ENCODE measurements at places on chromosomes 5 and 9.

GRCh38 chr5:160174780-160175437, 54.4 kb upstream of the FABP6 start:
- no peak overlapping the region for H3K27ac ChIP-seq
- no peak overlapping the region for H3K4me3 ChIP-seq
- H3K36me3 ChIP-seq, result no peaks in the 10 kb centered on the region
- DNase-seq, result no peak

DNA sequence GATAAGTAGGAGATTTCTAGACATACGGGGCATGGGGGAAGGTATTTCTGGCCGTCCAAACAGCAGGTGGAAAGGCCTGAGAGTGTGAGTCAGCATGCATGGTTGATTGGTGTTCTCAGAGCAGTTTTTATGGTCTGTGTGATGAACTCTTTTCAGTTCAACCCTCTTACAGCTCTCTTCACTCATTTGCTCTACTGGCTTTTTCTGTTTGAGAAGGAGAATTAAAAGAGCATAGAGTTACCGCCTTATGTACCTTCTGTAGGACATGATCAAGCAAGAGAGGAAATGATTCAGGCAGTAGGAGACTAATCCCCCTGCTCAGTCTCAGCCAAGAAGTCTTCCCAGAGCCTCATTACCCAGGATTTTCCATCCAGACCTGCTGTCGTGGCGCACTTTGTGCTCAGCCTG, 92.4 kb downstream of the PRDM6 start:
- no peaks in the 10 kb centered on the region for H3K36me3 ChIP-seq
- H3K4me1 ChIP-seq, result no peaks in the 10 kb centered on the region
- DNase-seq, result no peak
- no peak overlapping the region for H3K4me3 ChIP-seq
- H3K27ac ChIP-seq, result no peak overlapping the region
- H3K27me3 ChIP-seq, result no peaks in the 10 kb centered on the region

GRCh38 chr5:65191554-65192135, 290.1 kb downstream of the ADAMTS6 start:
- H3K4me1 ChIP-seq, result no peaks in the 10 kb centered on the region
- H3K27me3 ChIP-seq, result no peaks in the 10 kb centered on the region
- DNase-seq, result no peak
- no peak overlapping the region for H3K27ac ChIP-seq
- H3K4me3 ChIP-seq, result no peak overlapping the region
- H3K36me3 ChIP-seq, result peaks cover 3% of the 10 kb centered on the region

GRCh38 chr5:66596636-66597182, 516 bp downstream of the MAST4 start:
- peak overlapping the region; percentile 89 for H3K4me3 ChIP-seq
- peaks cover 79% of the 10 kb centered on the region for H3K27me3 ChIP-seq
- no peaks in the 10 kb centered on the region for H3K36me3 ChIP-seq
- H3K4me1 ChIP-seq, result peaks cover 15% of the 10 kb centered on the region
- DNase-seq, result peak; percentile 18

DNA sequence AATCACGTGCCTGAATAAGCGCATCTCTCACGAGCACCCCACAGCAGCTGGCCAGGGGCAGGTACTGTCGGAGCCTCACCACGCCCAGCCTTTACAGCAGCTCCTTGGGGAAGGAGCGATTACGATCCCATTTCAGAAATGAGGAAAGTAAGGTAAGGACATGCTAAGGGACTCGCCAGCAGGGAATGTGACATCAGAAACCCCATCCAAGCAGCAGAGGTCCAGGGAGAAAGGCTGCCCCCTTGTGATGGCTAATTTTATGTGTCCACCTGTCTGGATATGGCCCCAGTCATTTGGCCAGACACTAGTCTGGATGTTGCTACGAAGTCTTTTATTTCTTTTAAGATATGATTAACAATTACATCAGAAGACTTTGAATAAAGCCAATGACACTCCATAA, 77.3 kb downstream of the UBE2QL1 start:
- H3K36me3 ChIP-seq, result no peaks in the 10 kb centered on the region
- DNase-seq, result peak; percentile 45

DNA sequence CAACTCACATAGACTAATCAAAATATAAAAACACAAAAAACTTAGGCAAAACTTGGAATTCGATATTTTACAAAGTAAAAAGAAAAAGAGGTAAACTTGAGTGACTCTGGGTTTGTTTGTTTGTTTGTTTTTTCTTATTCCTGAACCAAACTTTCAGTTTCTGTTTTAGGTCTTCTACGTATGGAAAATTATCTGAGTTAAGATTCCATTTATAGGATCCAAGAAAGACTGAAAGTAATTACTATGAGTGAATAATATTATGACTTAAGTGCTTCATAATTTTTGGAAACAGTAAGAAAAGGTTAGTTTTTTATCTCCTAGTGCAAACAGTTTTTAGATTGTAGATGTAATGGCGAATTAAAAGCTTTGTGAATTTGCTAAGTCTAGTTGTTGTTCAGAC, 13.2 kb downstream of the ST8SIA4 start:
- DNase-seq, result no peak
- H3K27ac ChIP-seq, result no peak overlapping the region
- no peak overlapping the region for H3K4me3 ChIP-seq
- no peaks in the 10 kb centered on the region for H3K4me1 ChIP-seq

Measured in neural crest cell (in vitro differentiated cells).